ENCODE measurements at places on chromosomes 5 and 9.

GRCh38 chr9:118686959-118687358 is 682.3 kb downstream of the BRINP1 start:
- no peak for DNase-seq

- DNase-seq, result no peak
Observed at GRCh38 chr5:3843706-3844105, 248.1 kb downstream of the IRX1 start.

- no peak for DNase-seq
Observed at GRCh38 chr5:32503261-32503660, 58.7 kb upstream of the ZFR start.

GRCh38 chr5:360257-361027 is 38.9 kb downstream of the AHRR start:
- DNase-seq, result no peak

DNA sequence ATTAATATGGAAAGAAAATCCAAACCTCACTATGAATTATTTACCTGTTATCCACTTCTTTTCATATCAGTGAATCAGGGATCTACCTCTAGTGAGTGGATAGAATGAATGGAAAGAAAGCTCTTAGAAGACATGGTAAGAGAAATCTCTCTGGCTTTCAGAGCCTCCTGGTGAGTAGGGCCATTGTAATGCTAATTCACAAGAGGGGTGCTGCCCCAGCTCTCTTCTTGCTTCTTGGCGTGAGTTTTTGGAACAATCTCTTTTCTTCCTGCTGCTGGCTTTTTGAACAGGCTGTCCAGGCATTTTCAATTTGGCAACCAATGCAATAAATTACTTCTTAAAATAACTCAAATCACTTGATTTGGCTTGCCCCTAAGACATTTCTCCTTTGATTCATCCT is 49.9 kb upstream of the KCNN2 start:
- no peak for DNase-seq

DNA sequence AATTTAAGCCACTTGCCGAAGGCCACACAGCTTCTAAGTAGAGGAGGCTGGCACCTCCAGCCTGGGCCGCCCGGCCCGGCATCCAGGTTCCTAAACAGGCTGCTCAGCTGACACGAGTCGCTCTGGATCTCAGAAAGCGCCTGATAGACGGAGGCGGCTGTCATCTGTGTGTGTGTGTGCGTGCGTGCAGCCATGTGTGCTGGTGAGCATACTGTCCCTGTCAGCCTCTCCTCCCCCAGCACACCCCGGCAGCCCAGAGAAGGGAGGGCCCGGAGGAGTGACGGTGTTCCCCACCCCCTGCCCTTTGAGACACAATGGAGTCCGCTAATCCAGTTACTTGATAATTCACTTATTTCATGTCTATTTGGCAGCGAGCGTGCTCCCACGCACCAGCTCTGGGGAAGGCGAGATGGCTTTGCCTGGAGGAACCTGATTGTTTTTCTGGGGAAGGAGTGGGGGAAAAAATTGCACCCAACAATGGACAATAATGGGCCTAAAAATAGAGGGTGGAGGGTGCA is 20.0 kb downstream of the NTNG2 start:
- DNase-seq, result no peak

GRCh38 chr9:134937164-134937555 is 19.4 kb upstream of the FCN1 start:
- DNase-seq, result no peak

GRCh38 chr9:97437051-97437600 is 25.2 kb downstream of the TDRD7 start:
- no peak for DNase-seq

DNA sequence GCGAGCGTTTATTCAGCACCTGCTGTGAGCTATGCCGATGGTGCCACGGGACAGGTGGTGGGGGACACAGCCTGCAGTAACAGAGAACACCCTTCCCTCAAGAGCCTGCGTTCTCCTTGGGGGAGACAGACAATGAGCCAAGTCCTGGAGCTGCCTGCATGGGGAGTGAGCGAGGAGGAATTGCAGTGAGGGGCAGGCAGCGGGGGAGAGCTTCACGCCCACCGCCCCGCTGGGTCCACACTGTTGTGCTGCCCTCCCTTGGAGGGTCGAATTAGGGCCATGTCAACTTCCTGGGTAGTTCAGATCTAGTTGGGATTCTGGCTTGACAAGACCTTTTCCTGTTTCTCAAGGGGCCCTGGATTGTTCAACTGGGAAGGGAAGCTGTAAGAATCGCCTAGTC is 55.5 kb upstream of the N4BP3 start:
- DNase-seq, result no peak

DNA sequence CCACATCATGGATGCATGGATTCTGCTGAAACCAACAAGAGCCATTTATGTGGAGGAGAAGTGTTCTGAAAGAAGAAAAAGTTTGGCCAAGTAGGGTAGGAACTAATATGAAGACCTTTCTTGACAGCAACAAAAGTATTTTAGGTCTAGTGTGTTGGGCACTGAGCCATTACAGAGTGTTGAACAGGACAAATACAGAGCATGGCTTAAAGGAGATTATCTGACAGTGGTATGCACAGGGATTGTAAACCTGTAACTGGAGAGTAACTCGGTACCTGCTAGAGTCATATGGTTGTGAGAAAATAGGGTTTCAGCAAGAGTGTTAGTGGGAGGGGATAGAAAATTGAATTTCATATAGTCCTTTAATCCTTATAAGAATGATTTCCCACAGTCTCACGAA is 513.2 kb upstream of the WWC1 start:
- no peak for DNase-seq

- DNase-seq, result no peak
Observed at GRCh38 chr9:123727332-123727731, 202.6 kb downstream of the DENND1A start.

DNA sequence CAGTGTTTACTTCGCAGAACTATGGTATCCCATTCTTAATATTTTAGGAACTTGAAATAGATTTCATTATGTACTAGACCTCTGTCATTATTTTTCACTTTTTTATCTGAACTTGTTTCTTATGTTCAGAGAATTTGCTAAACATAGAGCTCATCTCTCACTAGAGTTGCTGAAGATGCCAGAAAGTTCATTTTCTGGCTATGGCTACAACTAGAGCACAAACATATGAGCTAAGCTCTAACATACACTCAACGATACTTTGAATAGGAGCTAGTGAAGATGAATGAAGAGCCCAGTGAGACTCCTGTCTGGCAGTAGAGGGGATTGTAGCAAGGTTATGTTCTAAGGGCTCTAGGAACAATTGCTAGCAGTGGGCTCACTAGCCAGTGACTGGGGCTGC is 582.2 kb downstream of the KIF4B start:
- no peak for DNase-seq

DNA sequence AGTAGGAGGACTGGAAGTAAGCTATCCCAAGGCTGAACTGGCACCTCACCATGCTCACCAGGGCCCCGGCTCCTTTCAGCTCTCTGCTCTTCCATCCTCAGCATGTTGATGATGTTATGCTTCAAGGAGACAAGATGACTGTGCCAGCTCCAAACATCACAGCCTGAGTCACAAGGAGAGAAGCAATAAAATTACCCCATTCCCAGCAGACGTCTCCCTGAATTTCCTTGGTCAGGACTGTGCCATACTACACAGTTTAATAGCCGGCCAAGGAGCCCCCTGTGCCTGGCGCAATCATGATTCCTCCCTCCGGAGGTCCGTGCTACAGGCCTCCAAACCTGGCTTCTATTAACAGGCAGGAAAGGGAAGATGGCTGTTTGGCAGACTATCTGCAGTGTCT is 51.2 kb upstream of the ROR2 start:
- no peak for DNase-seq

- DNase-seq, result no peak
Observed at GRCh38 chr5:134132372-134133187, 18.1 kb downstream of the TCF7 start.

- no peak for DNase-seq
Observed at GRCh38 chr9:36987409-36987808, 46.7 kb downstream of the PAX5 start.

- DNase-seq, result no peak
Observed at GRCh38 chr5:135436951-135437418, 10.2 kb downstream of the DCANP1 start.

- DNase-seq, result no peak
Observed at GRCh38 chr9:115353681-115354080, 235.7 kb upstream of the TNC start.
